Left colon (tissue), 2 donors: ENCODE measurements at places on chromosomes 16 and 17.
A peak's percentile ranks its signal among the peaks of the same experiment; 100 is the strongest.

- DNase-seq = no peak
Observed at GRCh38 chr16:72467157-72467759, 295.3 kb upstream of the PMFBP1 start.

GRCh38 chr16:48822431-48822830 is 212.5 kb upstream of the N4BP1 start:
- no peak for DNase-seq

GRCh38 chr16:68230176-68230571 is 5.8 kb downstream of the ESRP2 start:
- no peak for DNase-seq

DNA sequence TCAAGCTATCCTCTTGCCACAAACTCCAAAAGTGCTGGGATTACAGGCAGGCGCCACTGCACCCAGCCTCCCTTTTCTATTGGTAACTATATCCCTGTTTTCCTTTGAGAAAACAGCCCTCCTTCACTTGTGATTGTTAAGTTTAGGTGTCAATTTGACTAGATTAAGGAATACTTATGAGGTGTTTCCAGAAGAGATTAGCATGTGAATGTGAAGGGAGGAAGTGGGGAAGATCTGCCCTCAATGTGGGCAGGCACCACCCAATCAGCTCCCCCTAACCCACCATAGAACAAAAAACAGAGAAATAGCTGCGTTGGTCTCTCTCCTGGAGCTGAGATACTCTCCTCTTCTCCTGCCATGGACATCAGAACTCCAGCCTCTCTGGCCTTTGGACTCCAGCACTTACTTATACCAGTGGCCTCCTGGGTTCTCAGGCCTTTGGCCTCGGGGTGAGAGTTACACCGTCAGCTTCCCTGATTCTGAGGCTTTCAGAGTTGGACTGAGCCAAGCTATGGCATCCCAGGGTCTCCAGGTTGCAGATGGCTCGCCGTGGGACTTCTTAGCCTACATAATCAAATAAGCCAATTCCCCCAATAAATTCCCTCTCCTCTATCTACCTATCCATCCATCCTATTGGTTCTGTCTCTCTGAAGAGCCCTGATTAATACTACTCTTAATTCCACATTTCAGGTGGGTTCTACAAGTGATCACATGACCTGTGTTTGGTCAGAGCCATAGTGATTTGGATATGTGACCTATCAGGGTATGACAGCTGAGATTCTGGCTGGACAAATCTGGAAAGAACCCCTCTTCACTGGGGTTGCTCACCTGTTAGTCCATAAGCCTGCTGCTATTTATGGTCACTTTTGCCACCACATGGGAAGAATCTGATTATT is 12.0 kb upstream of the STAT3 start:
- DNase-seq = no peak

DNA sequence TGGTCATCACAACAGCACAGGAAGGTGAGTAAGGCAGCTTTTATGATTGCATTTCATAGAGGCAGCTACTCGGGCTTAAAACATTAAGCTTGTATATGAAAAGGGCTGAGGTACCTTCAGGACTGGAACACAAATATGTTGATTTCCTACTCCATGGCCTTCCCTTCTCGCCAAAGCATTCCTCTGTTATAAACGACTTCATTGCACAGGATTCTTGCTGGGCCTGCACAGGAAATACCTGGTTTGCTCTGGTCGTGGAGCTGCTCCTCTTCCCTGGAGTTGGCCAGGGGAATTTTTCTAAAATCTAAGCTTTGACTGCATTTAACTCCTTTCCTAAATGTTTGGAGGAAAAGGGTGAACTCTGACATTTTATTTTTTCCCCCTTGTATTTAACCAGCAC is 49.0 kb downstream of the CHD9 start:
- DNase-seq = no peak

- DNase-seq = no peak
Observed at GRCh38 chr16:3119701-3120408, 7.5 kb downstream of the ZNF205 start.

DNA sequence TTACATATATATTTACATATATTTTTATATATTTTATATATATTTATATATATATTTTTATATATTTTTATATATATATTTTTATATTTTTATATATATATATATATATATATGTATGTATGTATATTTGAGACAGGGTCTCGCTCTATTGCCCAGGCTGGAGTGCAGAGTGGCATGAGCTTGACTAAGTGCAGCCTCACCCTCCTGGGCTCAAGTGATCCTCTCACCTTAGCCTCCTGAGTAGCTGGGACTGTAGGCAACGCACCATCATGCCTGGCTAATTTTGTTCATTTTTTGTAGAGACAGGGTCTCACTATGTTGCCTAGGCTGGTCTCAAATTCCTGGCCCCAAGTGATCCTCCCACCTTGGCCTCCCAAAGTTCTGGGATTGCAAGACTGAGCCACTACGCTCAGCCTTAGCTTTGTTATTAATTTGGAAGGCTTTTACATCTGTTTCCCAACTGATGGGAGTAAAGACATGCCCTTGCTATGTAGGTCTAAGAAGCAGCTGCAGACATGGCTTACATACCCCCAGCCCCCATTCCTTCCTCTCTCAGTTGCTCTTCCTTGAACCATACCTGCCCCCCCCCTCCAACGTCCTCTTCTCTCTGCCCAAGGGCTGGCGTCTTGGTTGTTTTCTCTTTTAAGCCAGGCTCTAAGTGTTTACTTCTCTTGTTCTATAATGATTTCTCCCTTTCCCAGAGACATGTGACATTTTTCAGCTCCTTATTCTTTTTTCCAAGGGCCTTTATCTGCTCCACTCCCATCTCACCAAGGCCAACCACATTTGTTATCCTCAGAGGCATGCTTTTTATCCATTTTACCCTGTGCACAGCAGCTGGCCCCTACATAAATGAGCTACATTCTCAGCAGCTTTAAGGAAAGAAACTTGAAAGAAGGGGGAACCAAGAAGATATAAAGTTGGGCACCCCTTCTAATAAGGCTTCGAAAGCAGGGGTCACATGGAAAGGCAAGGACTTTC is 64.2 kb upstream of the ATF7IP2 start:
- DNase-seq = no peak

- no peak for DNase-seq
Observed at GRCh38 chr16:48608452-48608851, 1.5 kb downstream of the N4BP1 start.

DNA sequence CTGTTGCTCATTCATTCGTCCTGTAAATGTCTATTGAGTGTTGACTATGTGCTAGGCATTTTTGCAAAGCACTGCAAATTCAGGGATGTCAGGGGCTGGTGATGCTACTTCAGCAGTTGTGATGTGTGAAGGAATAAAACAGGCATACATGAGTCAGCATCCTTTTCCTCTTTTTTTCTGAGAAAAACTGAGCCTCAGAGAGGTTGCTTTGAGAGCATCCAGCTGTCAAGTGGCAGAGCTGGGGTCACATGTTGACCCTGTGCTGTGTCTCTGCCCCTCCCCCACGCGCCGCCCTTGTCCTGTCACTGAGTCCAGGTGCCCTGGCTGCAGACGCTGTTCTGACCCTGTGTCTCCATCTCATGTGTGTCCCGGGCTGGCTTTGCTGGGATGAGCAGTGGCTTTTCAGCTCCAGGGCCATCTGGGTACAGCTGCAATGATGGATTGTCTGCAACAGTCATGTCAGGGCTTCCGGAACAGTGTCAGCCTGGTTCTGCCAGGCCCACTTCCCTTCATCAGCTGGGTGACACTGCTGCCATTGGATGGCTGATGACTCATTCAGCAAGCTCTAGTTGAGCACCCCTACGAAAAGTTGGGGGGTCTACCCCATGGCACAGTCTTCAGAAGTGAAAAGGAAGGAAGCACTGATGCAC is 14.9 kb downstream of the SEC14L5 start:
- DNase-seq = no peak

DNA sequence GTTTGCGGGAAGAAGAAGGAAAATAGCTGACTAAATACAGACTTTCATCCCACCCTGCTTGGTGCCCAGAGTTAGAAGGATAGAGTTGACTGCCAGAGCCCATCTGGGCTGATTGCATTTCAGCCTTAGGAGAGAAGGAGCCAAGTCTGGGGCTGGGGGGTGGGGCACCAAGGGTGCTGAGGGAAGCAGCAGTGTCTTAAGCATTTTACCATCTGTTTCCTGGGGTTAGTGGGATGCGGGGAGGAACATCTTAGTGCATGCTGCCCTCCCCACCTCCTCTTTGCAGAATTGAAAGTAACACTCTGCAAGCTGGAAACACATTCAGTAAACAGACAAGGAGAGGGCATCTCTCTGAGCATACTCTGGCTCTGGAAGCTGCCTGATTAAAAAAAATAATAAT is 1.5 kb upstream of the ARL5C start:
- no peak for DNase-seq

DNA sequence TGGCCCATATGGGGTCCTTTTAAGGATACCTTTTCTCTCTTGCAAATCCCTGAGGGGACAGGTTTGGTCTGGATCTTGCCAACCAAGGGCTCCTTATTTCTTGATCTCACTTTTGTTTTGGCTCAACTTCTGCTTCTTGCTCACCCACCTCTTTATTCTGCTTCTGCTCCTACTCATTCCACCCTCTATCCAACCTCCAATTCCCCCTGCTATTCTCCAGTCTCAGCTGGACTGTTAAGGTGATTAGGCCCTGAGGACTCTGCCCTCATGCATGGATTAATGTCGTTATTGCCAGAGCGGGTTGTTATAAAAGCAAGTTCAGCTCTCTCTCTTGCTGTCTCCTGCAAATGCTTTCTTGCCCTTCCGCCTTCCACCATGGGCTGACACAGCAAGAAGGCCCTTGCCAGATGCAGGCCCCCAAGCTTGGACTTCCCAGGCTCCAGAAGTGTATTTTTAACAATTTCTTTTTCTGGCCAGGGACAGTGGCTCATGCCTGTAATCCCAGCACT is 29.8 kb downstream of the LAT start:
- DNase-seq = no peak

GRCh38 chr17:11644265-11645212 is 46.3 kb downstream of the DNAH9 start:
- peak; percentile 65 for DNase-seq

- no peak for DNase-seq
Observed at GRCh38 chr17:9242497-9242881, 221.2 kb downstream of the NTN1 start.

GRCh38 chr16:55667753-55668152 is 12.0 kb downstream of the SLC6A2 start:
- DNase-seq = no peak

DNA sequence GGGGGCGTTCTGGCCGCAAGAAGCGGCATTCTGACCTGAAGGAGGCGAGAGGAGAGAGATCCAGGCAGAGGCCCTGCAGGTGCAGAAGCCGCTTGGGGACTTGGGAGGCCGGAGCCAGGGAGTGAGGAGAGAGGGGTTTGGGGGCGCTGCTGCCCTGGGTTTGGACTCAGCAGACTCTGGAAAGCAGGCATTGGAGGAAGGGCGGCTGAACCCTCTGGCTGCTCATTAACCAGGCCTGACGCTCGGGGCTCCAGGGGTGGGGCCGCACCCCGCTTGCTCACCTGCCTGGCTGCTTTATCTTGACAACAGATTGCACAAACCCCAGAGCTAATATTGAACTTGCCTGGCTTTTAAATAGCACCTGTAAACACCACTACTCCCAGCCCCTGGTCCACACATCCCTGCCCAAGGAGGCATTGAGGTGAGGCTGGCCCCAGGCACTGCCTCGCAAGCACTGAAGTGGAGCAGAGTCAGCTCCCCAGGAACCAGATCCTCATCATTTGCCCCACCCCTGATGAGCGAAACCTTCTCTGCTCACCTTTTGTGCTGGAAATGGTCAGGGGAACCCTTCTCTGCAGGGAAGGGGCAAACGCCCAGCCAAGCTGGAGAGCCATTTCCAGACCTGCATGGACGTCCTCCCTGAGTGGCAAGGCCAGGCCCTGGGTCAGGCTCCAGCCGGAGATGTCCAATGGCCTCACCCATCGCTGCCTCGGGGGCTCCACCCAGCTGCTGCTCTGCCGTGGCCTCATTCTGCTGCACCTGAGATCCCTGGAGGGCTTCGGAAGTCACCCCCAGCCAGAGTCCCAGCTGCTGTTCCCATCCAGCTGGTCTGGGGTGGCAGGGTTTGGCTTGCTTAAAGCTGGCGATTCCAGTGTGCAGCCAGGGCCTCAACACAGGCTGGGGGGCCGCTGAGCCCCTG is 190.2 kb upstream of the GSE1 start:
- peak; percentile 88 for DNase-seq

DNA sequence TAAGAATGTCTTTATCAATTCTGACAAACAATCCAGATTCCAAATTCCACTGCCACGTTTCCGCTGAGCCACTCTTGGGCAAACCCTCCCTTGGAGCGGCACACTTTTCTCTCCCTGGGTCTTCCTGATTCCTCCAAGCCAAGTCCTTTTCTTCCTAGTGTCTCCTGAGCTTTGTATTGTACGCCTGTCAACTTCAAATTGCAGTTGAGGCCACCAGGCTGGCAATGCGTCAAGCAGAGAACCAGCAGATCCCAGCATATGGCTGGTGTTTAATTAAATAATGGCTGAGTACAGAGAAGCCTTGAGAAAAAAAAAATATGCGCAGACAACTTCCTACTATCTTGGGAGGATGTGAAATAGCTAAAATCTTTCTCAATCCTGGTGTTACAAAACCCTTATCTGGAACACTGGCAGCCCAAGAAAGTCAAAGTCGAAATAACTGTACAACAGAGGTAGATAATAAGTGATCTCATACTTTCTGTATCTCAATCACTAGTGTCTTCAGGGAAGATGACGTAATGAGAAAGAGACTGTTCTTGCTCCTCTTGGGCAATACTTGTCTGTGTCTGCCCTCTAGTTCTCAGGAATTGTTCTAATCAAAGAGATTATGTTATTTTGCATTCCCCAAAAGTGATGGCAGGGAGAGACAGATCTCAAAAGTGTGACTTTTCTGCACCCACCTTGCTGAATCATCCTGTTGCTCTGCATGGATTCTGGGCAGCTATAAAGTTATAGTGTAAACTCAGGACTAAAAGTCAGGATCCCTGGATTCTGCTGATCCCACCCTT is 15.0 kb downstream of the SMIM36 start:
- DNase-seq = peak; percentile 33

GRCh38 chr17:70653850-70654249 is 484.5 kb downstream of the KCNJ2 start:
- no peak for DNase-seq

- DNase-seq = peak; percentile 48
Observed at GRCh38 chr16:14405611-14406537, 224.2 kb downstream of the PARN start.

DNA sequence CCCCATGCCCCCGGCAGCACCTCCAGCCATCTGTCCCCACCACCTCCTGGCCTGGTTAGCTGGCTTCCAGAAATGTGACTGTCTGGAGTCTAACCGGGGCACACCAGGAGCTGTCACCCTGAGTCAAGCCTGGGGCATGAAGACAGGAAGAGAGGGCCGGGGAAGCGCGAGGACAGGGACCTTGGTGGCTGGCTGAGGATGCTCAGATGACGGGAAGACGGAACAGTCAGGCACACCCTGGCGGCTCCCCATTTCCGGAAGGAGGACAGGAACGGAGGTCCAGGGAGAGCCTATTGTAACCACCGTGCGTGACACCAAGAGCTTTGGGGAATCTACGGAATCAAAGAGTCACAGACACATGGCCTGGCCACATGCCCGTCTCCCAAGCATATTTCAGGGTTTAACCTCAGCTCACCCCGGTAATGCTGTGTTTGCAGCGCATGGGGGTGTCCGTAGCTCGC is 51.7 kb downstream of the SDK2 start:
- DNase-seq = no peak
